Activated naive CD8-positive, alpha-beta T cell treated with anti-CD3 and anti-CD28 coated beads for 36 hours (primary cell): ENCODE measurements at places on chromosomes 2 and 18. TPM values are rescaled to one million over a fixed set of nuclear protein-coding genes. Genes with fewer than 3 reads are reported as not detected.
A peak's percentile ranks its signal among the peaks of the same experiment; 100 is the strongest.

DNA sequence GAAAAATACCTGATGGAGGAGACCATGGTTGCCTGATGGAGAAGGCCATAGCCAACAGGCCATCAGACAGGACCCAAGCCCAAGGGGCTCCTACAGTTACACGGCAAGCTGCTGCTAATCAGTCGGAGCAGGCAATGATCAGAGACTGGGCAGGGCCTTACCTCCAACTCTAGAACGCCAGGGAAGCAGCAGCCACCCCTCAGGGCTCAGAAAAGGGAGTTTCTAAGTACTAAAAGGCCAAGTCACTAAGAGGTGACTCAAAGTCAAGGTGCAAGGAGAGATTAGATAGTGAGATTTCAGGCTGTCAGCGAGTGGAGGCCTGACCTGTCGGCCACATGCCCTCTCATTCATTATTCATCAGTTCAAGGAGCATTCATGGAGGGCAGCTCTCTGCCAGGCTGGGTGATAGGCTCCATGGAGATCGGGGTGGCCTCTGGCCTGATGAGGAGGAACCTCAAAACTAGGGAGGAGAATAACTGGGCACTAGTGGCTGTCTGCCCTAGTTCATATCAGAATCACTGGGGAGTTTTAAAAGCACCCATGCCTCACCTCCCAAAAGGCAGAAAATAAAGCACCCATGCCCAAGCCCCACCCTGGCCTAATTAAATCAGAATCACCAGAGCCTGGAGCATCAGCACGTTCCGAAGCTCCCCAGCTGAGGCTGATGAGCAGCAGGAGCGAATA is 3.6 kb downstream of the VIL1 start:
- H3K27me3 ChIP-seq = no peaks in the 10 kb centered on the region
- no peak overlapping the region for H3K27ac ChIP-seq
- no peak overlapping the region for H3K4me3 ChIP-seq
- no peak for DNase-seq
- no peaks in the 10 kb centered on the region for H3K4me1 ChIP-seq
- H3K36me3 ChIP-seq = no peaks in the 10 kb centered on the region

DNA sequence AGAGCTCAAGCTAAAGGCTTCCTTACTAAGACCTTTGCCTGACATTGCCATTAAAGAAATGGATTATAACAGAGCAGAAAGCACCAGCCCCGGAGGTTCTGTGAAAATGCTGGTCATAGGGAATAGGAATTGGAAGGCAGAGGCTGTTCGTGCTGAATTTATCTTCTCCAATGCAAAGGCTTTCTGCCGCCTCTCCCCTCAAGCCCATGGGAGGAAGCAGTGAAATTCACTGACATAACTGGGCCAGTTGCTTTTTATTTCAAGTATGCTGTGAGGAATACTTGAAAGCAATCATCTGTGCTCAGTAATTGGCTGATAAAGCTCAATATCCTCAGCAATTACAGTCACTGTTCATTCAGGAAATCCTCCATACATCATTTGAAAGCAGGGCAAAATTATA is 85.4 kb upstream of the LINC00305 start:
- no peak for DNase-seq
- no peaks in the 10 kb centered on the region for H3K36me3 ChIP-seq
- no peaks in the 10 kb centered on the region for H3K27me3 ChIP-seq
- H3K4me3 ChIP-seq = no peak overlapping the region
- H3K4me1 ChIP-seq = no peaks in the 10 kb centered on the region

DNA sequence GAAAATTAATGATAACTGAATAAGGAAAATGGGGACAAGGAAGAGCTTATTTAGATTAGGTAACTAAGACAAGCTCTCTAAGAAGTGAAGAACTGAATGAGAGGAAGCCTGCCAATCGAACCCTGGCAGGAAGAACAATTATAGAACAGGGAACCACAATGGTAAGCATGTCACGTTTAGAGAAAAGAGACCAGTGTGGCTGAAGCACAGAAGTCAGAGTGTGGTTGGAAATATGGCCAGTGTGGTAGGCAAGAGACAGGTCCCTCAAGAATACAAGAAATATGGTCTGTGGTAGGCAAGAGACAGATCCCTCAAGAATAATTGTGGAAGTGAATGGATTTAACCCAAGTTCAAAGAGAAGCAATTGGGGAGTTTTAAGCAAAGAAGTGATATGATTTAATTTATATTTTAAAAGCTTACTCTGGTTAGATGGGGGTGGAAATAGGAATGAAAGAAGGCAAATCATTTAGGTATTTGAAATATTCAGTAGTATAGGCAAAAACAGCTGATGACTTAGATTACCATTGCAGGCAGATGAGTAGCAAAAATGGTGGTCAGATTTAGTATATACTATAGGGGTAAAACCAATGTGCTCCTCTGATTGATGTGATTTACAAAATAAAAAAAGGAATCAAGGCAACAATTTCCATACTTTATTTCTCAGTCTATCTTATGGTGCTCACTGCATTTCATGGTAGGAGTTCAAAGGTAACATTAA is 38.8 kb upstream of the ERMN start:
- peaks cover 61% of the 10 kb centered on the region for H3K36me3 ChIP-seq
- peaks cover 43% of the 10 kb centered on the region for H3K4me1 ChIP-seq
- no peaks in the 10 kb centered on the region for H3K27me3 ChIP-seq
- H3K27ac ChIP-seq = peak overlapping the region; percentile 47
- DNase-seq = peak; percentile 19

GRCh38 chr2:15647622-15648590 is 56.2 kb downstream of the DDX1 start:
- no peak overlapping the region for H3K27ac ChIP-seq
- no peaks in the 10 kb centered on the region for H3K27me3 ChIP-seq
- H3K4me1 ChIP-seq = no peaks in the 10 kb centered on the region
- H3K36me3 ChIP-seq = no peaks in the 10 kb centered on the region
- H3K4me3 ChIP-seq = no peak overlapping the region
- no peak for DNase-seq

DNA sequence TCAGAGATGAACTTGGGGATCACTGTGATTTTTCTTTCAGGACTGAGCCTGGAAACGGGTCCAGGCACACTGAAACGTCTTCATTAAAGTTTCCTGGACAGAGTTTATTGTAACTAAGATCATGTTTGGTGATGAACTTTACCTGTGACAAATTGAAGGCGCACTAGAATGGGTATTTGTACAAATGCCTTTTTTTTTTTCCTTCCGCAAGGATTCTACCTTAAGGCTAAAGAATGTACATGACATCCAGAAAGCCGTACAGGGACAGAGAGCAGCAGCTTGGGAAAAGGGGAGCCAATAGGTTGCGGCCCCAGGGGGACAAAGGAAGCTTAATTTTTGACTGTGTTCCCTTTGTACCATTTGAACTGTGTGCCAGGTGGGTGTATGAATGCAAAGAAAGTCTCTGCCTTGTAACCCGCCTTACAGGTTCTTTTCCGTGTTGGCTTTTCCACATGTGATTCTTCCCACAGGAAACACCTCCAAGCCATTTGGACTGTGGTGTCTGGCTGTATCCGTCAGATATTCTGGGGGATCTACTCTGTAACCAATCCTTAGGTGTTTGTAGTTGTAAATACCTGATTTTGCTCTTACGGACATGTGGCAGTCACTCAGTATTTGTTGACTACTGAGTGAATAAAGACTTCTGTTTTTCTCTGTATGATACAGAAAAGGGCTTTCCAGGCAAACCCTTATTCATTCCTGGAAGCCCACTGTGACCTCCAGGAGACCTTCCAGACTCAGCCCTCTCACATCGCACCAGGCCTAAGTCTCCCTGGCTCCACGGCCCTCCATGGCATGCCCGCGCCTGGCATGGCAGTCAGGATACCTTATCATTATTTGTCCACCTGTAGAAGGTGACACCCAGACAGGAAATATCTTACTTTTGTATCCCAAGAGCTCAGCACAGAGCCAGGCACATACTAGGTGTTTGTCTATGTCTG is 1.1 kb downstream of the LRRFIP1 start:
- H3K27me3 ChIP-seq = peaks cover 11% of the 10 kb centered on the region
- H3K4me3 ChIP-seq = peak overlapping the region; percentile 81
- no peaks in the 10 kb centered on the region for H3K36me3 ChIP-seq
- no peak overlapping the region for H3K27ac ChIP-seq
- no peak for DNase-seq
- peaks cover 27% of the 10 kb centered on the region for H3K4me1 ChIP-seq

GRCh38 chr2:106853631-106854030 is 32.3 kb downstream of the ST6GAL2 start:
- H3K4me3 ChIP-seq = no peak overlapping the region
- H3K27ac ChIP-seq = no peak overlapping the region
- no peaks in the 10 kb centered on the region for H3K27me3 ChIP-seq
- H3K36me3 ChIP-seq = no peaks in the 10 kb centered on the region
- DNase-seq = no peak
- no peaks in the 10 kb centered on the region for H3K4me1 ChIP-seq

- H3K36me3 ChIP-seq = peaks cover 4% of the 10 kb centered on the region
- no peak for DNase-seq
- peaks cover 30% of the 10 kb centered on the region for H3K4me1 ChIP-seq
- H3K4me3 ChIP-seq = no peak overlapping the region
These were observed 135.1 kb downstream of the NCOA1 start for GRCh38 chr2:24626131-24626530.

- no peak for DNase-seq
- H3K27ac ChIP-seq = no peak overlapping the region
- no peaks in the 10 kb centered on the region for H3K4me1 ChIP-seq
These were observed 285.3 kb downstream of the SOX11 start for GRCh38 chr2:5977477-5977876.

GRCh38 chr2:136582628-136583205 is 182.6 kb upstream of the THSD7B start:
- no peak overlapping the region for H3K4me3 ChIP-seq
- no peak overlapping the region for H3K27ac ChIP-seq
- DNase-seq = peak; percentile 2
- no peaks in the 10 kb centered on the region for H3K36me3 ChIP-seq
- no peaks in the 10 kb centered on the region for H3K4me1 ChIP-seq

DNA sequence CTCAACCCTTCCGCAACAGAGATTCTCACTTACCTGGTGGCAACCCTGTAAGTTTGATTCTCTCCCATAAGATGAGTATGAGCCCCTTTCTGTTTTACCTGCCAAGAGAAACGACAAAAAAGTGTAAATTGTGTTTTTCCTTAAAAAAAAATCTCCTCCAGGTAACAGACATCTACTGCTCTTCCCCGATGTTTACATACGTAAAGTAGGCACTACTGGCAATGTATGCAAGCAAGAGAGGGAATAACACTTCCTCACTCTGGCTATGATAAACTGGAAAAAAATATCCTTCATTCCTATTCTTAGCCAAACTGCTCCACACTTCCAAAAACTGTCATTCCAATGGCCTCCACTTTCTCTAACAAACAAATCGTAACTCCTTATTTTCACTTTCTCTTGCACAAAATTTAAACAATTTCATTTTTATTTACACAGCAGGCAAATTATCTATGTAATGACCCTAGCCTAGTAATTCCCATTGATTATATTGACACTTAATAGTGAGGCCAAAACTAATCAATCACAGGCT is 184.5 kb downstream of the TCF4 start:
- H3K36me3 ChIP-seq = no peaks in the 10 kb centered on the region
- H3K27ac ChIP-seq = no peak overlapping the region
- peaks cover 9% of the 10 kb centered on the region for H3K27me3 ChIP-seq
- no peak for DNase-seq
- no peak overlapping the region for H3K4me3 ChIP-seq
- H3K4me1 ChIP-seq = peaks cover 8% of the 10 kb centered on the region

DNA sequence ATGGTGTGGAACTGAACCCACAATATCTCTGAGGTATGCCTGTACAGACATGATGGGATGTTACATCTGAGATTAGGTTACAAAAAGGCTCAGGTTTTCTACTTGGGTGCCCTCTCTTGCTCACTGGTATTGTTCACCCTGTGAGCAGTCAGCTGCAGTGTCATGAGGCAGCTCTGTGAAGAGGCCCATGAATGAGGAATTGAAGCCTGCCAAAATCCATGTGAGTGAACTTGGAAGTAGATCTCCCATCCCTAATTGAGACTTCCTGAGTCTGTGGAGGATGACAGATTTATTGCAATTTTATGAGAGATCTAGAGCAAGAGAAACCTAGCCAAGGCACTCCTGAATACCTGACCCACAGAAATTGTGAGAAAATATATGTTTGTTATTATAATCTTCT is 404.9 kb upstream of the ZEB2 start:
- H3K36me3 ChIP-seq = no peaks in the 10 kb centered on the region
- no peaks in the 10 kb centered on the region for H3K4me1 ChIP-seq
- H3K27me3 ChIP-seq = no peaks in the 10 kb centered on the region
- H3K27ac ChIP-seq = no peak overlapping the region
- no peak overlapping the region for H3K4me3 ChIP-seq
- DNase-seq = no peak

GRCh38 chr18:5824370-5824984 is 70.8 kb downstream of the TMEM200C start:
- no peak overlapping the region for H3K27ac ChIP-seq
- no peak for DNase-seq
- no peaks in the 10 kb centered on the region for H3K36me3 ChIP-seq

- H3K4me1 ChIP-seq = no peaks in the 10 kb centered on the region
- H3K36me3 ChIP-seq = no peaks in the 10 kb centered on the region
- no peak for DNase-seq
- no peak overlapping the region for H3K27ac ChIP-seq
- no peak overlapping the region for H3K4me3 ChIP-seq
These were observed 343.4 kb upstream of the SPRED2 start for GRCh38 chr2:65775839-65776238.

- no peaks in the 10 kb centered on the region for H3K4me1 ChIP-seq
- H3K27me3 ChIP-seq = no peaks in the 10 kb centered on the region
- H3K27ac ChIP-seq = no peak overlapping the region
- no peaks in the 10 kb centered on the region for H3K36me3 ChIP-seq
- no peak overlapping the region for H3K4me3 ChIP-seq
- no peak for DNase-seq
These were observed 247.7 kb upstream of the CCDC68 start for GRCh38 chr18:55206927-55207326.

GRCh38 chr18:44786688-44787087 is 106.0 kb downstream of the SETBP1 start:
- DNase-seq = no peak
- H3K4me1 ChIP-seq = peaks cover 4% of the 10 kb centered on the region
- peaks cover 11% of the 10 kb centered on the region for H3K27me3 ChIP-seq

DNA sequence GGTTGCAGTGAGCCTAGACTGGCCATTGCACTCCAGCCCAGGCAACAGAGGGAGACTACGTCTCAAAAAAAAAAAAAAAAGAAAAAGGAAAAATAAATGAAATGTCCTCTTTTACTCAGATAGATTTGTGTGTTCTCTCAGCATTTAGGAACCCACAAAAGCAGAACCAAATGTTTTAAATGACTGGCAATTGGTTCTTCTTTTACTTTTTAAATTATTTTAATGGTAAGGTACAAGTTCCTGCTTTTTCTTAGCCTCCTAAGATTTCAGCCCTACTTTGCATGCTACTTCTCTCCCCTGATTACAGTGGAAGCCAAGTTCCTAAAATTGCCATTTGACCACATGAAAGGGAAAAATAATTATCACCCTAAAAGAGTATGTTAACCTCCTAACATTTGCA is 23.5 kb downstream of the SRSF7 start:
- no peak overlapping the region for H3K27ac ChIP-seq
- no peaks in the 10 kb centered on the region for H3K27me3 ChIP-seq
- DNase-seq = no peak
- no peak overlapping the region for H3K4me3 ChIP-seq

- no peaks in the 10 kb centered on the region for H3K36me3 ChIP-seq
- no peak overlapping the region for H3K27ac ChIP-seq
- no peaks in the 10 kb centered on the region for H3K4me1 ChIP-seq
- H3K27me3 ChIP-seq = no peaks in the 10 kb centered on the region
- no peak overlapping the region for H3K4me3 ChIP-seq
These were observed 316.2 kb downstream of the CDH2 start for GRCh38 chr18:27860701-27861107.

- no peak overlapping the region for H3K4me3 ChIP-seq
- H3K36me3 ChIP-seq = no peaks in the 10 kb centered on the region
These were observed 42.6 kb upstream of the ROCK2 start for GRCh38 chr2:11387100-11387390.

Gene KIAA2012
- not detected for total RNA-seq

Gene TRABD2A
- total RNA-seq = 59.2 TPM

Gene LINC00305
- total RNA-seq = not detected

Gene C2orf74
- total RNA-seq = 11.7 TPM
